Breast epithelium (tissue), 4 donors: ENCODE measurements at places on chromosomes 5 and 9. TPM values are rescaled to one million over a fixed set of nuclear protein-coding genes. Genes with fewer than 3 reads are reported as not detected.
A peak's percentile ranks its signal among the peaks of the same experiment; 100 is the strongest.

DNA sequence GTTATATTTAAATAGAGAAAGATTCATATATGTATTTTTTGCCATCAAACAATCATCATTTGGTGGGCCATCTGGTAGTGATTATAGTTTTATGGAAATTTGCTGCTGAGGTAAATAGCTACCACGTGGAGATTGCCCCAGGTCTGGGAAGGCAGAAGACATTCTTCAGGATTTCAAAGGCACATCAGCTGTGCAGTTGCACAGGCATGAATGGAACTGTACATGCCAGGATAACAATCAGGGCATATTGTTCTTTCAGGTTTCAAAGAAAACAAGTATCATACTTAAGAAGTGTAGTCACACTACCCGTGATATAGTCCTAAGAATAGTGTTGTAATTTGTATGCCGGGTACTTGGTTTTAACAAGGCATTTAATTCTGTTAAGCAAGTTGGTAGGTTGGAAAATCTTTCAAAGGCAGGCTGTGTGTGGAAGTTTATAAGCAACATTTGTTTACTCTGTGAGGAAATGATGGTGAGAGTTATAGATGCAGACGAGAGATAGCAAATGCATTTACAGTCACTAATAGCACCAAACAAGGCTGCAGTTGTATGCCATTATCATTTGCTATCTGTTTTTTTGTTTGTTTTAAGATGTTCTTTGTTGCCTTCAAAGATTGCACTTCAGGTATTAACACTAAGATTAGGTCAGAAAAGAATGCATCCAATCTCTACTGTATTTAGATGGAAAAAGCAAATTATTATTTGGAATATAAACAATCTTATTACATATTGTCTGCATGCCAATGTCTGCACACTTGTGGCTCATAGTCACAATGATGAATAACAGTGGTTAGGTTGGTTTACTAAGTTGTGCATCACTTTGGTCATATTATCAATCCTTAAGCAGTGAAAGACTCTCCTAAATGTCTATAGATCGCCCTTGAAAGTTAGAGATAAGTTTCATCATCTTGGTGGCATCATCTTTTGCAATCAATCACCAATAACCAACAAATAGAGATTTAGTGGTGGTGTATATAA is 55.3 kb downstream of the RPS23 start:
- no peak for DNase-seq
- H3K27ac ChIP-seq, result no peak overlapping the region
- H3K27me3 ChIP-seq, result no peaks in the 10 kb centered on the region
- no peaks in the 10 kb centered on the region for H3K36me3 ChIP-seq

Gene ADCY2
- total RNA-seq, result 3.8 TPM

GRCh38 chr5:169765176-169765996 is 128.3 kb downstream of the DOCK2 start:
- DNase-seq, result no peak
- no peaks in the 10 kb centered on the region for H3K27me3 ChIP-seq
- H3K4me3 ChIP-seq, result no peak overlapping the region
- H3K4me1 ChIP-seq, result no peaks in the 10 kb centered on the region

GRCh38 chr9:82930116-82930515 is 132.8 kb downstream of the RASEF start:
- no peak overlapping the region for H3K27ac ChIP-seq
- H3K36me3 ChIP-seq, result no peaks in the 10 kb centered on the region
- no peak for DNase-seq
- no peaks in the 10 kb centered on the region for H3K27me3 ChIP-seq
- H3K4me1 ChIP-seq, result no peaks in the 10 kb centered on the region

- no peaks in the 10 kb centered on the region for H3K36me3 ChIP-seq
- no peak for DNase-seq
- H3K27ac ChIP-seq, result no peak overlapping the region
- H3K4me3 ChIP-seq, result no peak overlapping the region
Measured at GRCh38 chr5:138913773-138914172, 38.6 kb upstream of the LRRTM2 start.

Gene IRX1
- total RNA-seq, result 19.7 TPM

Gene ZNF300
- 4.6 TPM for total RNA-seq

Gene PCDHB7
- 4.6 TPM for total RNA-seq

DNA sequence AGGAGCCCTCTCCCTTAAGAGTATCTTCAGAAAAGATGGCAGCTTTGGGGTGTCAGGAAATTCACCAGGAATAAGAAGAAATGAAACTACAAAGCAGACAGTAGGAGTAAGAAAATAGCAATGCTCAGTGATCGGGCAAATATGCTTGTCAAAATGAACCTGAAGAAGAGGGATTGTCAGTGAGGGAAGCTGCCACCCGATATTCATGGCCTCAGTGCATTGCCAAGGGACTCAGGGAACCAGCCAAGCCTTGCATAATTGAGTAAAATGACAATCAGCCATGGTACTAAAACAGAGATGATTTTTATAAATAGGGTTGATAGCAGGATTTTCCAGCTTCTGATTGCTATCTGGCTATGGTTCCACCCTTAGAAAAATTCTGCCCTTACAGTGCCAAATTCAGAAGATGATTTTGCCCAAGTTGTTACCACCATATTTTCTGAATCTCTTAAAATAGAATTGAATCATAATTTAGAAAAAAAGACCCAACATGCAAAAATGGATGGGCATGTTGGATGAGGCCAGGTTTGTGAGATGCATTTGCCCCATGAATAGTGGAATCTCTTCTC is 274.0 kb downstream of the NTRK2 start:
- no peak for DNase-seq
- no peaks in the 10 kb centered on the region for H3K36me3 ChIP-seq
- no peak overlapping the region for H3K27ac ChIP-seq
- H3K4me3 ChIP-seq, result no peak overlapping the region
- no peaks in the 10 kb centered on the region for H3K4me1 ChIP-seq
- H3K27me3 ChIP-seq, result no peaks in the 10 kb centered on the region

Gene PTPRD
- total RNA-seq, result 2.9 TPM

GRCh38 chr9:70998962-70999361 is 122.5 kb downstream of the TRPM3 start:
- no peaks in the 10 kb centered on the region for H3K36me3 ChIP-seq
- no peaks in the 10 kb centered on the region for H3K4me1 ChIP-seq
- H3K4me3 ChIP-seq, result no peak overlapping the region
- no peaks in the 10 kb centered on the region for H3K27me3 ChIP-seq
- DNase-seq, result no peak

DNA sequence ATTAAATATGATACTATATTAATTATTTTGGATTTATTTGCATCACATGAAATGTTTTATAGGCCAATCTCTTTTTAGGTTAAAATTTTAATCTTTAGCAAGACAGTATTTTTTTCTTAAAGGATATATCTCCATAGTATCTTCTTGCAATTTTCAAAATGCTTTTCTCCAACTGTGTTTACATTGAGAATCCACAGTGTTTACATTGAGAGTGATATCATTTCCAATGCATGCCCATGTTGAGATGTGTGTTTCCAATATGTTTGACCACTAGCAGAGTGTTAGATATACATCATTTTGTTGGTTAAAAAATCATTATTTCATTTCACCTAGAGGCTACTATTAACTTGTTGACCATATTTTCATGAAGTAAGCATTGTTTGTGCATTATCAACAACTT is 17.3 kb downstream of the VCAN start:
- H3K27me3 ChIP-seq, result no peaks in the 10 kb centered on the region
- H3K27ac ChIP-seq, result no peak overlapping the region

DNA sequence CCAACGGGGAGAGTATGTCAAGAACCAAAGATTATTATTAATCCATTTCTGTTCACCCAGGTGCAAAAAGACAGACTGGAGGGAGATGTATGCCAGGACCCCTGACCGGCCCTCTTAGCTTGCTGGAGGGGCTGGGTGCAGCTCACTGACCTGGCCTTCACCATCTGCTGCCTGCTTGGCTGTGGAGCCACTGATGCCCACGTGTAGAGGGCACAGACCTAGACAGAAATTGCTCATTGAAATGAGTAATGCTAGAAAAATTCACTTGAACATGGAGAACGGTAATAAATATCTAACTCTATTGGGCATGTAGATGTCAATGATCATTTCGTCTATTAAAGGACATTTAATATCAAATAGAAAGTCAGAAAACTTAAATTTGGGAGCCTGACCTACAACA is 58.8 kb upstream of the ERCC6L2 start:
- no peak for DNase-seq
- no peaks in the 10 kb centered on the region for H3K36me3 ChIP-seq
- H3K27me3 ChIP-seq, result no peaks in the 10 kb centered on the region
- H3K4me3 ChIP-seq, result no peak overlapping the region
- H3K4me1 ChIP-seq, result no peaks in the 10 kb centered on the region
- no peak overlapping the region for H3K27ac ChIP-seq

DNA sequence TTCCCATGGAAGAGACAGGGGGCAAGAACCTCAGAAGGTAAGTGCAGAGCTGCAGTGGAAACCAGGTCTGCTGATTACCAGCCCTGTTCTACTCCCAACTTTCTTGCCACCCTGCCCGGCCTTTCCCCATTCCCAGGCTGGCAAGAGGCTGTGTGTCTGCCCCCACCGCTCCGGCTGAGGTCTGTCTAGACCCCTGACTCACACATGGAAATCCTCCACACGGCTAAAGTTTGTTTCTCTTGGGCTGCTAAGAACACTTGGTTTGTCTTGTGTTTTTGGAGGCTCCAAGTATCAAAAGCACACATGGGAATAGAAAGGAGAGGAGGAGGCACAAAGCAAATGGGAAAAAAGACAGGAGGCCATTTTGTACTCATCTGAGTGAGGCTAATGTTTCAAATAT is 168.3 kb downstream of the GABBR2 start:
- no peaks in the 10 kb centered on the region for H3K27me3 ChIP-seq
- H3K27ac ChIP-seq, result no peak overlapping the region
- no peak overlapping the region for H3K4me3 ChIP-seq
- no peak for DNase-seq

Gene DNAH5
- 0.48 TPM for total RNA-seq

GRCh38 chr9:127940593-127940992 is 2.9 kb upstream of the DPM2 start:
- H3K27ac ChIP-seq, result no peak overlapping the region
- no peaks in the 10 kb centered on the region for H3K36me3 ChIP-seq
- H3K4me1 ChIP-seq, result peaks cover 25% of the 10 kb centered on the region
- DNase-seq, result no peak
- H3K4me3 ChIP-seq, result no peak overlapping the region
- H3K27me3 ChIP-seq, result no peaks in the 10 kb centered on the region

- no peaks in the 10 kb centered on the region for H3K4me1 ChIP-seq
- H3K27ac ChIP-seq, result no peak overlapping the region
- no peaks in the 10 kb centered on the region for H3K27me3 ChIP-seq
- DNase-seq, result no peak
- no peaks in the 10 kb centered on the region for H3K36me3 ChIP-seq
- H3K4me3 ChIP-seq, result no peak overlapping the region
Measured at GRCh38 chr5:133292300-133292699, 240.5 kb downstream of the HSPA4 start.

Gene AFAP1L1
- total RNA-seq, result 13.3 TPM

Gene DOLPP1
- total RNA-seq, result 8.6 TPM

Gene SLC4A9
- not detected for total RNA-seq

DNA sequence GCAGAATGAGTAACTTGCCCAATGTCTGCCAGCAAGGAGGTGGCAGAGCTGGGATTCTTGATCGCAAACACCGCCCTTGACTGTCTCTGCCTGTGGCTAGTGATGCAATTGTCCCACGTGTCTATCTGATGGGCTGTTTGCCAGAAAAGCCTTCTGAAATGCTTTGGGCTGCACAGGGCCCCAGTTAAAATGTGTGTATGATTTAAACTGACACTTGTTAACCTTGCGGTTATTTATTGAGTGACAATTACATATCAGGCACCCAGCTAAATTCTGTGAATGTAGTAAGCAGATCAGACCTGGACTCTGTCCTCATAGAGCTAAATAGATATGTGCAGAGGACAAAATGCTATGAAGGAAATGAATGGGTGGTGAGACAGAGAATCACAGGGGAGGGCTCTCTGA is 11.6 kb upstream of the IL12B start:
- no peak overlapping the region for H3K27ac ChIP-seq
- H3K36me3 ChIP-seq, result no peaks in the 10 kb centered on the region
- no peak overlapping the region for H3K4me3 ChIP-seq
- peak; percentile 60 for DNase-seq

Gene TNFSF15
- 2.0 TPM for total RNA-seq

GRCh38 chr5:158390577-158390976 is 531.6 kb upstream of the CLINT1 start:
- no peaks in the 10 kb centered on the region for H3K27me3 ChIP-seq
- H3K4me1 ChIP-seq, result no peaks in the 10 kb centered on the region
- no peak overlapping the region for H3K27ac ChIP-seq
- H3K36me3 ChIP-seq, result no peaks in the 10 kb centered on the region
- no peak overlapping the region for H3K4me3 ChIP-seq
- DNase-seq, result no peak

Gene MYOZ3
- total RNA-seq, result 0.33 TPM
